ENCODE measurements at places on chromosomes 3 and 15.

DNA sequence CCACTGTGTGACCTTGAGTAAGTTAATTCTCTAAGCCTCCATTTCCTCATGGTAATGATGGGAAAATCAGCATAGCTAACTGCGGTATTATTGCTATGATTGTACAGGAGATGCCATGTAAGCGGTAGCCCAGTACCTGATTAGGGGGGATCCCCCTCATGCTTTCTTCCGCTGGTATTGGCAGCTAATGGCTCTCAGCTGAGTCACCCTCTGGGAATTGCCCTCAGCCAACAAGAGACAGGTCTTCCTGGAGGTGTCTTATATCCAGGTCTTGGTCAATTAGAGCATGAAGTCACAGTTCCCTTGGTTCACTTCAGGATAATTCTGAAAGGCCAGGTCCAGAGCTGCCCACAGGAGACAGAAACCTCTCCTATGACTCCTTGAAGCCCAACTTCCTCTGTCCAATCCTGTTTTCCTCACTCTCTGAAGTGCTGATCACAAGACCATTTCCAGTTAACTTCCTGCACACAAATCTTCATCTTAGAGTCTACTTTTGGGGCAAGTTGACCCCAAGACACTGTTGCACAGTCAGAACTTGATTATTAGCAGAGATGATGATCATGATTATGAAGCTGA lies 724.7 kb upstream of the ZNF385D start:
- DNase-seq: no peak

DNA sequence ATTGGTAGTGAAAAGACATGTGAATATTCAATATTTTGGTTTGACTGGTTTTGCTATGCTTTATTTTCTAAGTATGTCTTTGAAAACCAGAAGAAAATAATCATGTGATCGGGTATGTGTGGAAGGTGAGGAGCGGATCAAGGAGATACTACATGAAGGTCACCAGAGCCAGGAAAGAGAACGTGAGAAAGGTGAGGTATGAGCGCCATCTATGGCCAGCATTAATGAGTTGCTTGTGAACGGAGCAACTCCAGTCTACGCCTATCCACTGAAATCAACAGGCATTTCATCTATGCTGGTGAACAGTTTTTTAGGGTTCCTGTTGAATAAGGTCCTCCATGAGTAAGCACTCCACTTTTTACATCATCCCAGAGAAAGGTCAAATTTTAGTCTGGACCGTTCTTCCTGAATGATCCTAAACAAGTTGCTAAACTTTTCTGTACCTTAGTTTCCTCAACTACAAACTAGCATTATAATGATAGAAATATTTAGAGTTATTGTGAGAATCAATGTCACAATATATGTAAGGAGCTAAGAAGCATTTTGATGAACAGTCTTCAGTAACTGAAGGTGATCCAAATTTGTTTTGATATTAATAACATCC lies 1435.2 kb upstream of the CADM2 start:
- no peak for DNase-seq

DNA sequence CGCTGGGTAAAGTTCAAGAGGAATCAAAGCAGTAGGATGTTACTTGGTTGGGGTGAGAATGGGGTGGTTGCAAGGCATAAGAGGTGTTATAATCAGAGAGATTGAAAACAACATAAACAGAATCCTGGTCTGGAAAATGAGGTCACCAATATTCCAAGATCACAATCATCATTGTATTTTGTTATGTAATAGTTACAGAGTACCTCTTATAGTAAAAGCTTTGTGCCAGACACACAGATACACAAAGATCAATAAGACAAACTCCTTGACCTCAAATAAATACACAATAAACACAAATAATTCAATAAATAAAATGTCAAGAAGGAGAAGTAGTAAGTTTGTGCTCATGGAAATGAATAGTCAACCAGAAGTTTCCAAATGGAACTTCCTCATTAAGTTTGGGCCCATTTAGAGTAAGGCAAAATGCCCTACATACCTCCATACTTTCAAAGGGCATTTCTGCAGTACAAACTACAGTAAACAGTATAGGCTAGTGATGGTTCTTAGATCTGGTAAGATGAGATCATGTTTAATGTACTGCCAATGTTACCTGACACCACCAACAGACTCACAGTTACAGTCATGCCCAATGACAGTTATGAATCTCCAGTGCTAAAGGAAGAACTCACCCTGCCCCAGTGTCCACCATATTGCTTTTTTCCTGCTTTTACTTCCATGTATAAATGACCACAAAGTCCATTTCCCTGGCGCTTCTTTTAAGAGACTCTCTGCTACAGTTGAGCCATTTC lies 93.4 kb downstream of the KCNMB2 start:
- no peak for DNase-seq

GRCh38 chr15:98671060-98672008 lies 23.0 kb downstream of the IGF1R start:
- DNase-seq: no peak

- DNase-seq: no peak
These were observed 45.3 kb upstream of the MAGEF1 start for GRCh38 chr3:184757022-184757651.

DNA sequence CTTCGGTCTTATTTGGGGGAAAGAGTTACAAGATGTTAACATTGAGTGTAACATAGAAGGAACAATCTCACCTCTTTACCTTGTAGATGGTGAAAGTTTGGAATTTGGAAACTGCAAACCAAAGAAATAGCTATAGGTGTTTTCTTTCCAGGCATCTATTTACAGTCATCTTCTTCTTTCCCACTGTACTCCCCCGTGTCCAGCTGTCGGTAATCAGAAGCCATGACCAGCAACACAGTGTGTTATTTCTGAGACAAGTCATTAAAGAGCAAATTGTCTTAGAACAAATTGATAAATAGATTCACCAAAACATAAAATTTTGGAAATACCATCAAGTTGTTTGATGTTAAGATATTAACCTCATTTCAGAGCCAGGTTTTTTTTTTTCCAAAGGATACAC lies 590.5 kb upstream of the NAALADL2 start:
- no peak for DNase-seq

DNA sequence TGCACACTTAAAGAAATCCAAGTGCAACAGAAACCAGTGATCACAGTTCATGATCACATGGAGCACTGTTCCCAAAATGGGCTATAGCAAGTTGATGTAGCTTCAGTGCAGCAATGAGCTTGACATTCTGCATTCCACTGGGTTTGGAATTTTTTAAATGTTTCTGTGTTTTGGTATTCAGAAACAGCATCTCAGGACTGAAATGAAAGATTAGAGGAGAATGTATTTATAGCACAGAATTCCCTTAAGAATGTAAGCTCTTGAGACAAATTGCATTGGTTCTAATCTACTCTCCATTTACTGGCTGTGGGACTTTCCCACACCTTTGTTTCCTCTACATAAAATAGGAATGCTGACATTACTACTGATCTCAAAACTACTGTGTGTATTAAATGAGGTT lies 162.7 kb downstream of the FGF12 start:
- no peak for DNase-seq

DNA sequence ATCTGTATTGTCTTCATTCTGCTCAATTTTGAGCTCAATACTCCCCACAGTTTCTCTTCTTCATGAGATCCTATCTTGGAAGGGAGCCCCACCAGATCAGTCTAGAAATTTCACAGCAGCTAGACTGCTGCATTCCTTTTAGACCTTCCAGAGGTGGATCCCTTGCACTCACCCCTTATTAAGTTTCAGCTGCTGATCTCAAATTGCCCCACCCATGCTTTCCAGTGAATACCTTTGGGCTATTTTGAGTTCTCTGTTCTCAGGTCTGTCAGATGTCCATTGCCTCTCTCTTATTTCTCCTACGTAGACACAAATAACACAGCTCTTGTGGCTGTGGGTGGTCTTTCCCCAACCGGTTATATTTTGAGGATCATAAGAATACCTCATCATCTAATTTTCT lies 60.8 kb downstream of the GPR156 start:
- DNase-seq: no peak

GRCh38 chr15:60511351-60512031 lies 32.5 kb upstream of the ICE2 start:
- DNase-seq: no peak

DNA sequence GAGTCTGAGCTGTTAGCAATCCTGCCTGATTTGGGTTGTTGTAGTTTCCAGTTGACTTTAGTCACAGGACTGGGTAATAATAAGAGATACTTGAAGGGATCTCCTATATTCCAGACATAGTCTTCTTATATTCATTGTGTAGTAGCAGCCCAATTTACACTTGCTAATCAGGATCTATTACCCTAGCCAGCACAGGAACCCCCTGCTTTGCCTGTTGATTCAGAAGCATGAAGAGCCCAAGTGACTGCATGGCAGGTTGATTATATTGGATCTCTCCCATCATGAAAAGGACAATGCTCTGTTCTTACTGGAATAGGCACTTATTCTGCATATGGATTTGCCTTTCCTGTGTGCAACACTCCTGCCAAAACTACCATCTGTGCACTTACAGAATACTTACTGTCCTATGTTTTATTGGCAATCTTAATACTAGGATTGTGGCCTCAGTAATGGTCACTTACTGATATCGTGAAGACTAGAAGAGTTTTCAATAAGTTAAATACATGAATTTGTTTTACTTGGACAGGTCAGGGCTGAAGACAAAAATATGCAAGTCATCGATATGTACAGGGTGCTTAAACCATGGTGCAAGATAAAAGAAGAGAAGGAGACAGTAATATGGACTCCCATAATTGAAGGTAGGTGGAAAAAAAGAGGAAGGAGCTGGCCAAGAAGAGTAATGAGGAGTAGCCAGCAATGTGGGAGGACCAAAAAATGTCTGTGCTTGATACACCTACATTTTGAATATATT lies 304.1 kb downstream of the MCTP2 start:
- DNase-seq: no peak

DNA sequence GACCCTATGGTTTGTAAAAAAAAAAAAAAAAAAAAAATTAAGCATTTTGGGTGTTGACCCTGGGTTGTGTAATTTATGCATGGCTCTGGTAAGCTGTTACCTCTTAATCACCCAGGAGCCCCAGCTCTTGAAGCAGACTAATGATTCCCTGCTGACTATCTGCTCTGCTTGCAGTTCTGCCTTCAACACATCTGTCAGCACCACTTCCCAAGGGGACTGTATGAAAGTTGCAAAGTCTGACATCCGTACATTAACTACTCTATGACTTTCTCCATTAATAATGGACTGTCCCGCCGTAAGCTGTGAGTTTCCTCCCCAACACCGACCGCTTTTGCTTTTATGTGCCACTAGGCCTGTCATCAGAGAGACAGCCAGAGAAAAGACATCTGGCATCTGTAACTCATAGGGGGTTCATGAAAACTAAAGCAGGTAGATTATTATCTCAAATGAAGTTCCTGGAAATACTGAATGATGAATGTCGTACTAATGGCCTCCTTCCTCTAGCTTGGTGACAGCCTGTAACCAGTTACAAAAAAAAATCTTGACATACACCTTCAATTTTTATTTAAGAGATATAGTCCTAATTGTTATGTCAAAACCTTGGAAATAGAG lies 271.5 kb downstream of the IL5RA start:
- DNase-seq: no peak

GRCh38 chr3:52838561-52839267 lies 3.9 kb upstream of the MUSTN1 start:
- no peak for DNase-seq

- no peak for DNase-seq
These were observed 108.0 kb downstream of the CMSS1 start for GRCh38 chr3:99925584-99926230.

DNA sequence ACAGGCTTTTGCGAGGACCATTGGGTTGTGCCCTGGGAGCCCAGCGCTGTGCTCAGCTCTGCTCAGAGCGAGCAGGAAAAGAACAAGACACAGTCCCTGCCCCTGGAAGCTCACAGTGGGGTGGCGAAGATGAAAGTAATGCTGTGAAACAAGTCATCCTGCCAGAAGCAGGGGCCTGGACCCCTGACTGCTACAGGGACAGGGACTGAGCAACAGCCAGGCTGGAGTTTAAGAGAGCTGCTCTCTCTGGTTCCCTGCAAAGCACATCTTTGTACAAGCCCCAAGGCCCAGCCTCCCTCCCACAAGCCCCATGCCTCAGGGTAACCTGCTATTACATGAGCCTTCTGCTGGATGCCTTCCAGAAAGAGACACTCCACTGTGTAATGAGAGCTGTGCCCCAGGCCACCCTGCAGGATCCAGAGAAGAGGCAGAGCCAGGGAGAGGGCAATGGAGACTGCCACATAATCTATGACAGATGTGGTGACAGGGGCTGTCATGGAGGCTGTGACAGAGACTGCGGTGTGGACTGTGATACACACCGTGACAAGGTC lies 7.1 kb upstream of the HCN4 start:
- DNase-seq: no peak
